ENCODE measurements at places on chromosomes 12 and 14. TPM values are rescaled to one million over a fixed set of nuclear protein-coding genes. Genes with fewer than 3 reads are reported as not detected.
A peak's percentile ranks its signal among the peaks of the same experiment; 100 is the strongest.

The SLC5A8 gene
- total RNA-seq, result not detected

The IL22 gene
- total RNA-seq, result not detected

- no peaks in the 10 kb centered on the region for H3K27me3 ChIP-seq
- H3K4me3 ChIP-seq, result no peak overlapping the region
- no peak overlapping the region for H3K27ac ChIP-seq
- DNase-seq, result peak; percentile 63
- no peaks in the 10 kb centered on the region for H3K36me3 ChIP-seq
These were observed 197.5 kb upstream of the TMEM132C start for GRCh38 chr12:128069359-128069997.

DNA sequence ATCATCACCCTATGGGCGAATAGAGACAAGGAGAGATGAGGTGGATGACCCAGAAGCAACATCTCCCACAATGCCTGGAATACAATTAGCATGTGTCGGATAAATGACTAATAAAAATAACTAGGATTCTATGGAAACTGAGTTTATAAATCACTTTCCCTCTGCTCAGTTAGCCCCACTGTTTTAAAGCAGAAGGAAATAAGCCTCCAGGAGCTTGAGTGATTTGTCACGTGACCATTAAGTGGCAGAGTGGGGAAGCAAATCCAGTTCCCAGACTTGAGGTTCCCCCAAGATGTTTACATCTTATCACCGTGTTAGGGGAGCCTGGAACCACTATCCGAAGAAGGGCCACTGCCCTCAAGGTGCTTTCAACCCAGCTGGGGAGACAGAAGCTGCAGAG lies 136.5 kb upstream of the CCND2 start:
- H3K4me1 ChIP-seq, result no peaks in the 10 kb centered on the region
- no peak for DNase-seq
- no peaks in the 10 kb centered on the region for H3K27me3 ChIP-seq
- no peak overlapping the region for H3K4me3 ChIP-seq
- H3K27ac ChIP-seq, result no peak overlapping the region

DNA sequence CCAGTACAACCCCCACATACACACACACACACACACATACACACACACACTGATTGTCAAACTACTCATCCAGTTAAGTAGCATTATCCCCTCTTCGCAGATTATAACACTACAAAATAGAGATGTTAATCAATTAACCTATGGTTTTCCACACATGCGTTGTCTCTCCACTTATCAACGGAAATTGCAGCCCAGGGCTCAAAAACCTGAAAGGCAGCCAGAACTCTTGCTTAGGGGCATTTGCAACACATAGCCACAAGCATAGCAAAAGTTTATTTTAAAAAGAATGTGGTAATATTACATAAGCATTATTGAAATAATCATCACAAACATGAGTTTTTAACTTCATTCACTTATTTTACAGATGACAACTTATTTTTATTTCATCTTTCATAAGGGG lies 265.8 kb downstream of the SLC16A7 start:
- H3K4me1 ChIP-seq, result no peaks in the 10 kb centered on the region
- no peak overlapping the region for H3K27ac ChIP-seq
- H3K4me3 ChIP-seq, result no peak overlapping the region
- H3K27me3 ChIP-seq, result no peaks in the 10 kb centered on the region
- H3K36me3 ChIP-seq, result no peaks in the 10 kb centered on the region

DNA sequence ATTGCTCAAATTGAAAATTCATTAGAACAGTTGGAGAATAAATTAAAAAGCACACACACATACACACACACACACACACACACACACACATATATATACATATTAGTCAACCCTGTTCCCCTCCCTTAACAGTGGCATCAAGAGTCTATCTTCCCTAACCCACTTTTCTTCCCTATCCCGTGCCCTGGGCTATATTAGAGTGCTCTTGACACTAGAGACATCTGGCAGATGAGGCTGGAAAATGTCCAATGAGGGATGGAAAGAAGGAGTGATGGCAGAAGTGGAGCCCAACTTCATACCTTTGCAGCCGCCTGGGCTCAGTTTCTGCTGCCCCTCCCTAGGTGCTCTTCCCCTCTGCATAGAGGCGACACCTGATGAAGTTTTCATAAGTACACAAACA lies 172.4 kb upstream of the NUDT4 start:
- H3K27ac ChIP-seq, result no peak overlapping the region
- H3K4me1 ChIP-seq, result no peaks in the 10 kb centered on the region
- no peaks in the 10 kb centered on the region for H3K36me3 ChIP-seq
- H3K27me3 ChIP-seq, result no peaks in the 10 kb centered on the region
- H3K4me3 ChIP-seq, result no peak overlapping the region

GRCh38 chr12:131674373-131674772 lies 36.5 kb upstream of the SFSWAP start:
- H3K4me1 ChIP-seq, result no peaks in the 10 kb centered on the region
- no peak for DNase-seq
- no peak overlapping the region for H3K4me3 ChIP-seq
- no peaks in the 10 kb centered on the region for H3K36me3 ChIP-seq
- no peak overlapping the region for H3K27ac ChIP-seq

GRCh38 chr12:31821484-31821883 lies 92.7 kb upstream of the AMN1 start:
- H3K27me3 ChIP-seq, result no peaks in the 10 kb centered on the region
- H3K4me1 ChIP-seq, result no peaks in the 10 kb centered on the region

Measured in transverse colon (tissue), 4 donors.